ENCODE measurements at places on chromosomes 1 and 21. TPM values are rescaled to one million over a fixed set of nuclear protein-coding genes. Genes with fewer than 3 reads are reported as not detected.

The PTPN22 gene
- total RNA-seq, result 0.40 TPM

The NDUFV3 gene
- 59.3 TPM for total RNA-seq

DNA sequence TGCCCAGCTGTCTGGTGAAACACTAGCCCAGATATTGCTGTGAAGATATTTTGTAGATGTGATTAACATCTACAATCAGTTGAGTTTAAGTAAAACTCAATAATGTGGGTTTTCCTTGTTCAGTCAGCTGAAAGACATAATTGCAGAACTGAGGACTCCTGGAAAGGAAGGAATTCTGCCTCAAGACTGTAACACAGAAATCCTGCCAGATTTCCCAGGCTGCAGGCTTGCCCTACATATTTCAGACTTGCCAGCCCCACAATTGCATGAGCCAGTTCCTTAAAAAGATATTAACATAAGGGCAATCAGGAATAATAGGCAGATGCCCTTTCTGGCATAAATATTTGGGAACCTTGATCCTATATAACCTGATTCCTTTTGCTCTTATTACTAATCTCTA is 14.2 kb upstream of the NIBAN1 start:
- no peak for DNase-seq

DNA sequence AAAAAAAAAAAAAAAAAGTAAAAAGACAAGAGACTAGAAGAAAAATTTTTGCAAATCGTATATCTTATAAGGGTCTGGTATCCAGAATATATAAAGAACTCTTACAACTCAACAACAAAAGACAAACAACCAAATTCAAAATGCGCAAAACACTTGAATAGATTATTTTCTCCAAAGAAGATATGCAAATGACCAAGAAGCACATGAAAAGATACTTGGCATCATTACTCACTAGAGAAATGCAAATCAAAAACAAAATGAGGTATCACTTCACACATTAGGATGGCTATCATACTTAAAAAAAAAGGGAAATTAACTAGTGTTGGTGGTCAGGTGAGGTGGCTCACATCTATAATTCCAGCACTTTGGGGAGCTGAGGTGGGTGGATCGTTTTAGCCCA is 12.0 kb upstream of the SLC2A5 start:
- no peak for DNase-seq

DNA sequence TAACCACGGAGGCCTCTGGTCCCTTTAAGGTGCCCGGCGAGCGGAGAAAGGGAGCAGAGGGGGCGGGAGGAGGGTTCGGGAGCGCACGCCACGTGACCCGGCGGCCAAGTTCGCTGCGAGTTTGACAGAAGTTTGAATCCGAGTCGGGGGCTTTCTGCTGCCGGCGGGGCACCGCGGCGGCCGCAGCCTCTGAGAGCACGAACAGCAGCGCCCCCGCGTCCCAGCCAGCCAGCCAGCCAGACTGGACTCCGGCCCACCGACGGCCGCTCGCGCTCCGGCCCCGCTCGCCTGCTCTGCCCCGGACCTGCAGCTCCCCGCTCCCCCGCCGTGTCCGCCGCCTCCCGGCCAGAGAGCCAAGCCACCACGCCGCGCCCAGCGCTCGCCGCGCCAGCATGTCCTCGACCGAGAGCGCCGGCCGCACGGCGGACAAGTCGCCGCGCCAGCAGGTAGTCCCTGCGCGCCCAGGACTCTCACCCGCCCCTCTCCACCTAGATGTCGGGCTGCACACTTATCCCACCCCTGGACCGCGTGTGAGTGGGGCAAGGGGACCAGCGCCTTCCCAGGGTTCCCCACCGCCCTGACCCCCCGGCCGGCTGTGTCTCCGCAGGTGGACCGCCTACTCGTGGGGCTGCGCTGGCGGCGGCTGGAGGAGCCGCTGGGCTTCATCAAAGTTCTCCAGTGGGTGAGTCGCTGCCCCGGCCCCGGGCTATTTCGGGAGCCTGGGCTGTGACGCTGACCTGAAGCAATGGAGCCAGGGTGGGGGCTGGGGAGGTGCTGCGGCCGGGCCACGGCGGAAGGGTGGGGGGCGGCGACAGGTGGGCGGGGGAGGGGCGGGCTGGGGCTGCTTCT is at the start of gene SYPL2:
SYPL2 (plus strand) TSS at position 95 of the 849 bp plus-strand sequence; CDS start at position 393, 298 bp downstream.
- peak; percentile 81 for DNase-seq

GRCh38 chr21:28627691-28628090 is 365.0 kb downstream of the LTN1 start:
- no peak for DNase-seq

Data from left ventricle myocardium superior (tissue), 1 donor.